ENCODE measurements at places on chromosomes 7 and 10.

- no peak for DNase-seq
Measured at GRCh38 chr7:80644054-80644453, 5.6 kb downstream of the CD36 start.

DNA sequence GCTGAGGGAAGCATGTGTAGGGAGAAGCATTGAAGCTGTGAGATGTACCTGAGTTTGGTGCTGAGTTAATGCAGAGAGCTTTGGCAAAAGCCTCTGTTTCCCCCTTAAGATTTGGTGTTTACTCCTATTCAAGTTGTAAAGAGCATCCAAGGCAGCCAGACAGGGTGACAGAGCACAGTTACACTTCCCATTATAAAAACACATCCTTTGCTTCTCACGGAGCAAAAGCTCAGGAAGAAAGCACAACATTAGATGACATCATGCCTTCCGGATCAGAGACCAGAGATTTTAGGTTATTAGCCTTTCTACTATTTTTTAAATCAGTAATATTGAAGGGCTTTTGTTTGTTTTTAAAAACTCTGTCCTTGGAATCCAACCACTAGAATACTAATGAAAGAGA, 182.9 kb downstream of the DOCK4 start:
- no peak for DNase-seq

DNA sequence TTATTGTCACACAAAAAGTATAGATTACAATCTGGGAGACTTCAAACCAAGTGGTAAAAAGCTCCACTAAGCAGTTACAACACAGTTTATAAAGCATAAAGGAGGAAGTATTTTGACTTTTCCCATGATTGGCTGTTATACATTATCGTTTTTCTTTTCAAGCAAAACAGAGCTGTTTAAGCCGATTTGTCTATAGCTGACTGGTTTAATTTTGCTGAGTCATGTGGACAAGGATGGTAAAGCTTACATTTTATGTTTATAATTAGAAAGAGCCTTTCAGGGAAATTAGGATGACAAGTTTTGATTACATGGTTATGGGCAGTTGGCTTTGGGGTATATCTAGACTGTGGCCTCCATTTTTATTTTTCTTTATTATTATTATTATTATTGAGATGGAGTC, 152.5 kb upstream of the STK17A start:
- DNase-seq: no peak

DNA sequence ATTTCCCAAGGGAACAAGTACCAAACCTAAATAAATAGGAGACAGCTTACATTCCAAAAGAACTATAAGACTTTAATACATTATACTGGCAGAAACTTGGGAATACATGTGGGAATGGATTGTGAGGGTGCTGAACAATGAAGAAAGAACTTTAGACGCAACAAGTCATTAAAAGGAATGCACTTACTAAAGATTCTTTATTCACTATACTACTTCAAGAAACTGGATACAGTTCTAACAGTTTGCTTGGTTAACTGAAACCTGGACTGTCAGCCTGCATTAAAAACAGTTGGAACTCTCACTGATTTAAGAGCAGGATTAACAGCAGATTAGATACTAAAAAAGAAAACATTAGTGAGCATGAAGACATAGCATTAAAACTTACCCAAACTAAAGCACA, 12.0 kb downstream of the CACUL1 start:
- no peak for DNase-seq

- no peak for DNase-seq
Measured at GRCh38 chr7:69450456-69450855, 147.8 kb upstream of the AUTS2 start.

DNA sequence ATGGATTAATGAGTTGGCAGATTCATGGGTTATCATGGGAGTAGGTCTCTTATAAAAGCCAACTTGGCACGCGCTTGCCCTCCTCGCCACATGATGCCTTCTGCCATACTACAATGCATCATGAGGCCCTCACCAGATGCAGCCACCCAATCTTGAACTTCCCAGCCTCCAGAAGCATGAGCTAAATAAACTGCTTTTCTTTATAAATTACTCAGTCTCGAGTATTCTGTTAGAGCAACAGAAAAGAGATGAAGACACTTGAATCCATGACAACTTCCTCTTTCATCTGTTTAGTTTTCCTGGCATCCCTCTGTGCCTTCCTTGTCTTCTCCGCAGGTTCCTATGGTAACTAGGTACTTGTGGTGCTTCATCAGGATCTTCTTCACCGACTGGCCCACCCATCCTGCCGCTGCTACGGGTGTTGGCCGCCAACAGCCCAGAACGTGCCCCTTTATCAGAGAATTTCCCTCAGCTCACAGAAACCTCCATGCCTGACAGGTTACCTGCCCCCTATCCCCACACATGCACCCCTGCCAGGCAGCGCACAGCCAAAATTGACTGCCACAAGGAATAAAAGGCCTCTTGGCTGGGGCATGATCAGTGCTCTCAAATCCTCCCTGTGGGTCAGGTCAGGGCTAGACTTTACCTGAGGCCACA, 28.0 kb upstream of the PPIF start:
- DNase-seq: no peak

DNA sequence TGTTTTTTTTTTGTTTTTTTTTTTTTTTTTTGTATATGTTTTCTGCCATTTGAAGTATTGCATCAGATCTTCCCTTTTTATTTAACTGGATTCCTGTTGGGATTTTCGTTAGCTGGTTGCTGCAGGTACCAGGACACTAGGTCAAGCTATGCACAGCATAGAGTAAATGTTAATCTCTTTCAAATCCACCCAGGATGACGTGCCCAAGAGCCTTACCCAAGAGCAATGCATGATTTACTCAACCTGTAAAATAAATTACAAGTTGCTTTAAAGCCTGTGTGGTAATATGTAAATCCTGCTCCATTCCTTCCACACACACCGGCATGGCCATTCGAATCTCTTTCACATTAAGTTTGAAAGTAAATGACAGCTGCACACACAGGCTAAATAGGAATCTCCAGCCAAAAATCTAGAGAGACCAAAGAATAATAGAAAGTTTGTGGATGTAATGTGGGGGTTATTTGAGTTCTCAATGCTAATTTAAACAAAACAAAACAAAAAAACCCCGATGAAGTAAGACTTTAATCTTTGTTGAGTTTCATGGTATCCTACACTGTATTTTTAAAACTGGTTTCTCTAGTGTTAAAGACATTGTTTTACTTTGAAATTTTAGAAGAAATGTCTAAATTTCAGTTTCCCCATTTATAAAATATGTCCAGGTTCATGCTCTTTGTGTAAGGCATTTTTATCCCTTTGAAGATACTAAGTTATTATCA, 167.9 kb downstream of the FRMD4A start:
- DNase-seq: no peak

GRCh38 chr10:86261941-86262687, 104.5 kb downstream of the GRID1 start:
- no peak for DNase-seq

DNA sequence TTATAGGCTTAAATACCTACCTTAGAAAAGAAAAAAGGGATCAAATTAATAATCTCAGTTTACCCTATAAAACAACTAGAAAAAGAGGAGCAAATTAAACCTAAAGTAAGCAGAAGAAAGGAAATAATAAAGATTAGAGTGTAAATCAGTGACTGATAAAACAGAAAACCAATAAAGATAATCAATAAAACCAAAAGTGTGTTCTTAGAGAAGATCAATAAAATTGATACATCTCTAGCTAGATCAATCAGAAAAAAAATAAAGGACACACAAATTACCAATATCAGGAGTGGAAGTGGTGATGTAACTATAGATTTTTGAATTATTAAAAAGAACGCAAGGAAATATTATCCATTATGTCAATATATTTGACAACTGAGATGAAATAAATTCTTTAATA, 69.2 kb upstream of the NAMPT start:
- no peak for DNase-seq

- peak; percentile 24 for DNase-seq
Measured at GRCh38 chr10:97542169-97543024, 30.2 kb upstream of the ANKRD2 start.

GRCh38 chr10:104680467-104681401, 39.6 kb downstream of the SORCS3 start:
- no peak for DNase-seq

DNA sequence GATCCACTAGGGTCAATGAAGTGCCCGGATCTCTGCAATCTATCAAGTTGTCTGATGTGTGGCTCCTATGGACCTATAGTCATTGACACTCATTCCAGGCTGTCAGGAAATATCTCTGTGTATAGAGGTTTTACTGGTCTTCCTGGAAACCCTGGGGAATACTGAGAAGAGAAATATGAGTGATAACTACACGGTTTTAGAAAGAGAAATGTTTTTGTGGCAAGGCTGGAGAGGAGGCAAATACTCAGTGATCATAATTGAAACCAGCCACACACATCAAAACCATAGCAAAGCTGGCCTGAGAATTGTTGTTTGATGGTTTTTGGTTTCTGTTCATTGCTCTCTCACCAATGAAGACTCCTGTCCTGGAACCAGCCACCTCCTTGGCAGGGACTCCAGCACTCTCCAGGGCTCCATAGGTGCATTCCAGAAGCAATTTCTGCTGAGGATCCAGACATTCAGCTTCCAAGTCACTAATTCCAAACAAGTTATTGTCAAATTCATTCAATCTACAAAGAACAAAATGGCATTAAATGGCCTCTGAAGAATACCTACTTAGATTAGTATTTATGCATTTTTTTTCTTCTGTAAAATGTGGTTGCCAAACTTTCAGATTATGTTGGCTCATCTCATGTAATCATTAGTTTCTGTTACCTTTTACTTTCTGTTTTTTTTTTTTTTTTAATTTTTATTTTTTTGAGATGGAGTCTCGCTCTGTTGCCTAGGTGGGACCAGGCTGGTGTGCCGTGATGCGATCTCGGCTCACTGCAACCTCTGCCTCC, 108.6 kb upstream of the ABI1 start:
- no peak for DNase-seq

DNA sequence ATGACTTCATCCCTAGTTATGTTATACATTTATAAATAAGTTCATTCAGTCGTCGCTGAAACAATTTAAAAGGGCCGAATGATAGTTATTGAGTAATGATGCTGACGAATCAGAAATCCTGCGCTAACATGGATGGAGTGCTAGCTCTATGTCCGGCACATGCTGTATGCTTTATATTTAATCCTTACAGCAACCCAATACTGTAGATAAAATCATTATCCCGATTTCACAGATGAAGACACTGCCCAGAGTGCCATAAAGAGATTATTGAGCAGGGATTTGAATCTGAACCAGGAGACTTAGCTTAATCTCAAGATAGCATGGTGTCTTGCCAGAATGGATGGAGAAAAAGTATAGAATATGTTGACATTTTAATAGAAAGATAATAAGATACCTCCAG, 1.1 kb upstream of the ICA1 start:
- no peak for DNase-seq

DNA sequence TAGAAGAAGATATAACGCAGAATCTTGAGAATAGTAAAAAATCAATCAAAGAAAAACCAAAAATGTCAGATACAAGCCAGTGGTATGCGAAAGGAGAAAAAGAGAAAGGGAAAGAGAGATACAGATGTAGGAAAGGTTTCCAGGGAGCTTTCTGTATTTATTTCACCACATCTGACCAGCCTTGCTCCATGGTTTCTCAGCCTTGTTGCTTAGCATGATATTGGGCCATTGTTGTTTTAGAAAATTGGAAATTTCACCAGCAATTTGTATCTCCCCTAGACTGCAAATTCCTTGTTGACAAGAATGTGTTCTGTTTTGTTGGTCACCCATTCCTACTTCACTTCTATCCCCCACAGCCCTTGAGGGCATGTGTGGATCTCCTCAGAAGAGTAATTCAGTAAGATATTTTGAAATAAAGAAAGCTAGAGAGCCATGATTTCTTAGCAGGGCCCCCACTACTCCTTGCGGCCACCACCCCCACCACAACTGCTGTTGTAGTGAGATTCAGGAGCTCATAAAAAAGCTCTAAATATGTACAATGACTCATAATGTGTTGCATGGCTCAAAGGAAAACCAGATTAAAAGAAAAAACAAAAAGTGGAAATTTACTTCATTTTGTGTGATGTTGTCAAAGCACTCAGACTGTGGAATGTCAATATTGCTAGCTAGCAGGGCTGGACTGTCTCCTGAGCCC, 138.7 kb downstream of the CHRM2 start:
- DNase-seq: no peak

GRCh38 chr10:77787440-77787839, 139.1 kb downstream of the DLG5 start:
- DNase-seq: no peak

- DNase-seq: no peak
Measured at GRCh38 chr10:61400524-61400923, 52.7 kb downstream of the TMEM26 start.

Measured in stimulated activated CD4-positive, alpha-beta T cell treated with anti-CD3 and anti-CD28 coated beads, Interleukin-12 subunit alpha, Interleukin-12 subunit beta, amount 100 ng/mL, for 24 hours (primary cell).